Mesenteric fat pad (tissue), 1 donor: ENCODE measurements at places on chromosomes 7 and 10. TPM values are rescaled to one million over a fixed set of nuclear protein-coding genes. Genes with fewer than 3 reads are reported as not detected.

CYP26C1 gene
- total RNA-seq, result 0.22 TPM

ATOH7 gene
- not detected for total RNA-seq

ADAM12 gene
- total RNA-seq, result 77.9 TPM

ACTR3C gene
- 2.6 TPM for total RNA-seq

MAGI2 gene
- 9.7 TPM for total RNA-seq

AHR gene
- total RNA-seq, result 89.3 TPM

PODXL gene
- 32.6 TPM for total RNA-seq

UBE2D1 gene
- 18.7 TPM for total RNA-seq

ITGA8 gene
- 7.1 TPM for total RNA-seq

TMEM184A gene
- 0.16 TPM for total RNA-seq

COL1A2 gene
- 401 TPM for total RNA-seq

SPDYE16 gene
- not detected for total RNA-seq

CFAP70 gene
- total RNA-seq, result 2.5 TPM

TPST1 gene
- 21.8 TPM for total RNA-seq

PRF1 gene
- total RNA-seq, result 4.0 TPM

C10orf62 gene
- total RNA-seq, result not detected

VPS41 gene
- 63.3 TPM for total RNA-seq

SLC29A4 gene
- total RNA-seq, result 38.2 TPM

GFRA1 gene
- total RNA-seq, result 18.3 TPM

TRUB1 gene
- 5.2 TPM for total RNA-seq

PPP1R9A gene
- 13.8 TPM for total RNA-seq

VSIR gene
- 128 TPM for total RNA-seq

DGKI gene
- 10.1 TPM for total RNA-seq

CARD11 gene
- total RNA-seq, result 0.42 TPM

RHOBTB1 gene
- 22.6 TPM for total RNA-seq

ERLIN1 gene
- 38.2 TPM for total RNA-seq

SFTPD gene
- not detected for total RNA-seq

C10orf105 gene
- total RNA-seq, result 0.22 TPM

SRRT gene
- total RNA-seq, result 135 TPM

VAX1 gene
- not detected for total RNA-seq

CALHM1 gene
- total RNA-seq, result not detected

OR13A1 gene
- not detected for total RNA-seq

USP6NL gene
- total RNA-seq, result 18.6 TPM

KBTBD2 gene
- total RNA-seq, result 33.9 TPM

ELMO1 gene
- total RNA-seq, result 48.9 TPM

SEMA3E gene
- total RNA-seq, result 3.2 TPM

FGFBP3 gene
- total RNA-seq, result 1.1 TPM

LRRD1 gene
- not detected for total RNA-seq

GNGT1 gene
- total RNA-seq, result not detected

SPDYE2 gene
- total RNA-seq, result not detected

TRIM8 gene
- 146 TPM for total RNA-seq

OR6V1 gene
- not detected for total RNA-seq

GNAI1 gene
- 179 TPM for total RNA-seq

NFE2L3 gene
- 2.7 TPM for total RNA-seq

GIMAP6 gene
- 46.6 TPM for total RNA-seq

STEAP1B gene
- total RNA-seq, result 2.6 TPM

FAM25G gene
- not detected for total RNA-seq

C10orf67 gene
- total RNA-seq, result not detected

UBE2H gene
- total RNA-seq, result 117 TPM

TMEM130 gene
- total RNA-seq, result 0.29 TPM

GJD4 gene
- not detected for total RNA-seq

CDC14C gene
- not detected for total RNA-seq

INA gene
- not detected for total RNA-seq

KCNMA1 gene
- 20.6 TPM for total RNA-seq

ERVW-1 gene
- not detected for total RNA-seq

RNF148 gene
- 1.2 TPM for total RNA-seq

CHST15 gene
- total RNA-seq, result 53.1 TPM
